ENCODE measurements at places on chromosomes 4 and X.

DNA sequence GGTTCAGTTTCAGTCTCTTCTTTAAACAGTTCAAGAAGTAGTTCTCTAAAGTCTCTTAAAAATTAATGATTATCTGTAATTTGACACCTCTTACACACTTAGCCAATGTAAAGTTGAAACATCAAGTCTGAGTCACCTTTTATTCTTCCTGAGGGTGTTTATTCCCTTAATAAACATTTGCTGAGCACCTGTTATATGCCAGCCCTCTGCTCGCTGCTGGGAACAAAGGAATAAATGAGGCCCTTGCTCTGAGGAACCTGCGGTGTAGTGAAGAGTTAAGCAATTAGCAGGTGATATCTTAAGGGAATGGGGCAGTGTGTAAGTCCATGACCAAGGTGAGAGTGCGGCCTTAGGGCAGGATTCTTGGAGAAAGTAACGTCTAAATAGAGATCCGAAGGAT is 5.2 kb upstream of the NDNF start:
- H3K27ac ChIP-seq, result no peak overlapping the region
- H3K4me3 ChIP-seq, result no peak overlapping the region
- H3K4me1 ChIP-seq, result peaks cover 10% of the 10 kb centered on the region
- no peaks in the 10 kb centered on the region for H3K36me3 ChIP-seq

DNA sequence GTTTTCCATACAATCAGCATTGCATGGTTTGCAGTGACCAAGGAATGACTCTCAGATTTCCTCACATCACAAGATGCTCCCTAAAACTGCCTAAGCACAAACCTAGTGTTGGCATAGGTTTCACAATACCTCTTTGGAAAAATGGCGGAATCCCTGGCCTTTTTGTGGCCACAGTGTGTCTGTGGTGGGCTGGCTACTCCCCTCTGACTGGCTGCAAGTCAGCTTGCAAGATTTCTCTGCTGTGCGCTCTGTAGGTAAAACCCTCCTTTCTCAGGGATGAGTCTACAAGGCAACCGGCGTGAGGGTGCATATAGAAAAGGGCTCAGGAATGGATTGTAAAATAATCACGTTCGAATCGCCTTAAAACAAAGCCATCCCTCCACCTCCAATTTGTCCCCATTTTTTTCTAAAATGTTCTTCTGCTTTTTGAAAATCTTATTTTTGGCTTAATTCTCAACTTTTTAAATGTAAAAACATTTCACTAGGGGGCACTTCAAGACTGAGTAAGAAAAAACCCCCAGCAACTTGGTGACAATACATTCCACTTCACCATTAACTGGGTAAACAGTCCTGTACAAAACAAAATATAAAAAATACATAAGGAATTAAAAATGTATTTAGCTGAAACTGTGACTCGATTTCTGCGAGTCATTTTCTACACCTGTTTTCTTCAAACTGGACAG is 235.6 kb downstream of the STIM2 start:
- DNase-seq, result no peak
- H3K4me3 ChIP-seq, result no peak overlapping the region
- H3K27ac ChIP-seq, result no peak overlapping the region
- no peaks in the 10 kb centered on the region for H3K36me3 ChIP-seq

DNA sequence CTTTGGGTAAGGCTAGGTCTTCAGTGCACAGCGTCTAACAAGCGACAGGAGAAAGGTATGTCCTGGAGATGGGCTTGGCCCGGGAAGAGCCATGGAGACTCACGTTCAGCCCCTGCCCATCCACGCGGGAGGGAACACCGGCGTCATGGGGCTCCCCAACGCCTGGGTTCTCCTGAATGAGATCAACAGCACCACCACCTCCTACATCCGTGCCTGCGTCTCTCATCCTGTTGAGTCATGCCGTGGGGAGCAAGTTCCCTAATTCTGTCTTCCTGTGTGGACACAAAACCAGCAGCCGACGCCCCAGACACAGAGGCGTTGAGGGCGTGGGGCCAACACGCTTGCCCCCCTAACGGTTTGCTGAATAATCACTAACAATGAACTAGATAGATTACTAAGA is 20.1 kb upstream of the IL3RA start:
- H3K4me3 ChIP-seq, result no peak overlapping the region
- no peak for DNase-seq
- peaks cover 2% of the 10 kb centered on the region for H3K4me1 ChIP-seq
- peak overlapping the region; percentile 66 for H3K27ac ChIP-seq
- H3K27me3 ChIP-seq, result peaks cover 2% of the 10 kb centered on the region
- no peaks in the 10 kb centered on the region for H3K36me3 ChIP-seq

GRCh38 chrX:22237479-22237878 is 35.2 kb upstream of the CBLL2 start:
- H3K27me3 ChIP-seq, result no peaks in the 10 kb centered on the region
- H3K36me3 ChIP-seq, result no peaks in the 10 kb centered on the region
- H3K27ac ChIP-seq, result no peak overlapping the region
- no peaks in the 10 kb centered on the region for H3K4me1 ChIP-seq
- DNase-seq, result no peak

- H3K27me3 ChIP-seq, result peaks cover 2% of the 10 kb centered on the region
- no peaks in the 10 kb centered on the region for H3K36me3 ChIP-seq
- H3K27ac ChIP-seq, result no peak overlapping the region
- peaks cover 15% of the 10 kb centered on the region for H3K4me1 ChIP-seq
- H3K4me3 ChIP-seq, result no peak overlapping the region
Observed at GRCh38 chr4:184548648-184549341, 74.4 kb upstream of the IRF2 start.

GRCh38 chr4:25410820-25411529 is 33.9 kb downstream of the ANAPC4 start:
- H3K4me1 ChIP-seq, result no peaks in the 10 kb centered on the region
- no peak overlapping the region for H3K4me3 ChIP-seq
- no peak for DNase-seq
- H3K36me3 ChIP-seq, result peaks cover 59% of the 10 kb centered on the region
- H3K27me3 ChIP-seq, result no peaks in the 10 kb centered on the region

- peaks cover 2% of the 10 kb centered on the region for H3K27me3 ChIP-seq
- no peak overlapping the region for H3K4me3 ChIP-seq
- peaks cover 3% of the 10 kb centered on the region for H3K36me3 ChIP-seq
- no peaks in the 10 kb centered on the region for H3K4me1 ChIP-seq
- DNase-seq, result no peak
- no peak overlapping the region for H3K27ac ChIP-seq
Observed at GRCh38 chr4:152707632-152708031, 27.8 kb upstream of the TMEM154 start.

- H3K4me3 ChIP-seq, result no peak overlapping the region
- no peak overlapping the region for H3K27ac ChIP-seq
- no peaks in the 10 kb centered on the region for H3K4me1 ChIP-seq
- H3K36me3 ChIP-seq, result peaks cover 3% of the 10 kb centered on the region
- H3K27me3 ChIP-seq, result no peaks in the 10 kb centered on the region
Observed at GRCh38 chr4:4446434-4446833, 59.5 kb downstream of the NSG1 start.

DNA sequence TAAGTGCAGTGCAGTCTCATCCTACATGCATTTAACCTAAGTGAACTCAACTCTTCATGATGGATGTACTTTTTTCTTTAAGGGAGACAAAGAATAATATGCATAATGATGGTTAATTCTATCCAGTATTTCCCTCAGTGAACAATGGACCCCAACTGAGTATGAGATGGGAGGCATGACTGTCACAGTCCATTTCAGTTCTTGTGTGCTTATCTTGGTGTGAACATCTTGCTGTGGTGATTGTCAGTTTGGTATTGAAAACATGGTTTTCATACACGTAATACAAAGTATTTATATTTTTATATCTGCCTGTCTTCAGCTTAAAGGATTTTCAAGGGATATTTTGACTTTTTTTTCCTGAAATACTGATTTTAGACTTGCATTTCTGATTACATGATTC is 72.0 kb upstream of the NDUFC1 start:
- no peaks in the 10 kb centered on the region for H3K4me1 ChIP-seq
- peaks cover 50% of the 10 kb centered on the region for H3K36me3 ChIP-seq
- DNase-seq, result no peak
- no peak overlapping the region for H3K27ac ChIP-seq

DNA sequence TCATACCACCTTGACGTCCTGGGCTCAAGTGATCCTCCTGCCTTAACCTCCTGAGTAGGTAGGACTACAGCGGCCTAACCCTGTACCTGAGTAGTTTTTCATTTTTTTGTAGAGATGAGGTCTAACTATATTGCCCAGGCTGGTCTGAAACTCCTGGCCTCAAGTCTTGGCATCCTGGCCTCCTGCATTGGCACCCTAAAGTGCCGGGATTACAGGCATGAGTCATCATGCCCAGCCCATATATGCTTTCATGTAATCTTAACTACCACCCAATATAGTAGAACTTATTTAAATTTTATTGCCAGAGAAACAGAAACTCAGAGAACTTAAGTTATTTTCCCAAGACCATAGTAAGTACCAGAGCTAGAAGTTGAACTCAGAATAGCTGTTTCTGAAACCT is 27.1 kb downstream of the AFM start:
- H3K4me3 ChIP-seq, result no peak overlapping the region
- no peaks in the 10 kb centered on the region for H3K36me3 ChIP-seq
- no peak overlapping the region for H3K27ac ChIP-seq
- H3K27me3 ChIP-seq, result no peaks in the 10 kb centered on the region
- no peak for DNase-seq

GRCh38 chr4:97866821-97867556 is 276.3 kb downstream of the STPG2 start:
- no peak for DNase-seq
- H3K4me1 ChIP-seq, result no peaks in the 10 kb centered on the region
- no peaks in the 10 kb centered on the region for H3K36me3 ChIP-seq
- H3K4me3 ChIP-seq, result no peak overlapping the region

- no peak overlapping the region for H3K27ac ChIP-seq
Observed at GRCh38 chrX:130771230-130771629, 131.8 kb downstream of the ENOX2 start.

DNA sequence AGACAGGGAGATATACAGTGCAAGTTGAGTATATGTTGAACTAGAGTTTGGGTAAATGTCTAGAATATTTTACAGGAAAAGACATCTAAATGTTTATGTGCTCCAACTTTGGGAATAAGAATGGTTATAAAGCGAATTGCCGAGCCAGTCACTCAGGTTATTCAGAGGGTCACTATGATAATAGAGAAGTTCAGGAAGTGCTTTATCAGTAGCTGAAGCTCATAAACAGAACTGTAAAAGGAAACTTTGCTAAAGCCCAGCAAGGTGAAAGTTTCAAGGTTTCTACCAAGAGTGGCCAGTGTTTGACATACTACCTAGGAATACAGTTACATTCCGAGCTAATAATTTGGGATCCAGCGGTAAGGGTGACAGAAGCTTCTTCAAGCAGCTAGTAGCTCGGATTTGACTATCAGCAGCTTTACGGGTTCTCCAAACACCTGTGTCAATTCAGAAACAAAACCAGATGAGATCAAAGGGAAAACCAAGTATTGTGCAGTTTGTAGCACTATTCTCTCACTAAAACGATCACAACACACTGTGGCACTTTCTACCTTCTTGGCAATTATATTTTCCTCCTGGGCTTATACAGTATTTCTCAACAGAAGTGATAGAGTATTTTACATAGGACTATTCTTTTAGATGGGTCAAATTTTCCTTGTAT is 17.2 kb upstream of the BCLAF3 start:
- H3K4me3 ChIP-seq, result no peak overlapping the region
- no peaks in the 10 kb centered on the region for H3K36me3 ChIP-seq
- no peak for DNase-seq
- H3K27me3 ChIP-seq, result no peaks in the 10 kb centered on the region

DNA sequence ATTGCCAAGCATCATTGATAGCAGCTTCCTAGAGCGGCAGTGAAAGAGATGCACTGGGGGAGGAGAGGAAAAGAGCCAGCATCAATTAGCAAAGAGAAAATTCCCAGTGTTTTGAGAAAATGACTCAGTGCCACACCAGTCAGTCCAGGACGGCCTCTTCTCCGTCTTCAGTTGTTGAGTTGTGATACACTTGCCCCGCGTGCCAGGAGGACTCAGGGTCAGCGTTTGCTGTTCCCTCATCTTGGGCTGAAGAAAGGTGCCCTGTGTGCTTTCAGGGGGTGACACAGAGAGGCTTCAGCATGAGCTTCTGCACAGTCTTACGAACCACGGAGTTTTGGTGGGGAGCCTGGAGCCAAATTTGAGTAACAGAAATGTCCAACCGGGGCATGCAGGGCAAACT is 82.3 kb downstream of the GPR143 start:
- H3K4me3 ChIP-seq, result no peak overlapping the region
- no peaks in the 10 kb centered on the region for H3K27me3 ChIP-seq
- DNase-seq, result no peak
- peaks cover 17% of the 10 kb centered on the region for H3K36me3 ChIP-seq

DNA sequence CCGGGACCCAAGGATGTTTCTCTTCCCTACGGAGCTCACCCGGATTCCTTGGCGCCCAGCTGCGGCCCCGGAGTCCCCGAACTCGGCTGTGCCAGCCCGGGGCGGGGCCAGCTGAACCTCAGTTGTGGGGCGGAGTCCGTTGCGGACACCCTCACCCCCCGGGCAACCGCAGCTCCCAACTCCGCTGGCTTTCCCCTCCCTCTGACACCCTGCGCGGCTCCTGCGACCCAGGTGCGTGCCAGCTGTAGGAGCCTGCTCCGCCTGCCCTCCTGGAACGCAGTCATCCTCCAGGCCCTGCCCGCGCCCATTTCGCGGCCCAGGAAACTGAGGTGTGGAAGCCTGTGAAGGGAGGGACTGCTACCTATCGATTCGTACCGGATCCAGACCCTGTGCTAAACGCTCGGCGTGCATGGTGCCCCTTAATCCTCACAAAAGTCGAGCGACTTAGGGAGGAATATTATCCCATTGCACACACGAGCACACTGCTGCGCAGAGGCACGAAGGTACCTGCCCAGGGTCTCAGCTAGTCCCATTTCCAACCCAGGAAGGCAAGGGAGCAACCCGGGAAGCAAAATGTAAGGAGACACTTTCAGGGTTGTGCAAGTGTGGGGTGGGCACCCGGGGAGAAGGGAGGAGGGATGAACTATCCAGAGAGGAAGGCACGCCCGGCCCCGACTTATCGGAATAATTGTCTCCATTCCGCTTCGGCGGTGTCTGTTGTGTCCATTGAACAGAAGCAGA is 12.3 kb downstream of the MSX1 start:
- no peaks in the 10 kb centered on the region for H3K4me1 ChIP-seq
- peaks cover 64% of the 10 kb centered on the region for H3K27me3 ChIP-seq
- H3K36me3 ChIP-seq, result peaks cover 4% of the 10 kb centered on the region
- peak overlapping the region; percentile 3 for H3K4me3 ChIP-seq
- no peak for DNase-seq
- no peak overlapping the region for H3K27ac ChIP-seq

Data from activated CD8-positive, alpha-beta T cell treated with anti-CD3 and anti-CD28 coated beads, Interleukin-2, amount 10 ng/mL, durations not matched to agents 7 days and 5 days (primary cell).